Fibroblast of skin of back (primary cell): ENCODE measurements at places on chromosomes 11 and 22.
A peak's percentile ranks its signal among the peaks of the same experiment; 100 is the strongest.

DNA sequence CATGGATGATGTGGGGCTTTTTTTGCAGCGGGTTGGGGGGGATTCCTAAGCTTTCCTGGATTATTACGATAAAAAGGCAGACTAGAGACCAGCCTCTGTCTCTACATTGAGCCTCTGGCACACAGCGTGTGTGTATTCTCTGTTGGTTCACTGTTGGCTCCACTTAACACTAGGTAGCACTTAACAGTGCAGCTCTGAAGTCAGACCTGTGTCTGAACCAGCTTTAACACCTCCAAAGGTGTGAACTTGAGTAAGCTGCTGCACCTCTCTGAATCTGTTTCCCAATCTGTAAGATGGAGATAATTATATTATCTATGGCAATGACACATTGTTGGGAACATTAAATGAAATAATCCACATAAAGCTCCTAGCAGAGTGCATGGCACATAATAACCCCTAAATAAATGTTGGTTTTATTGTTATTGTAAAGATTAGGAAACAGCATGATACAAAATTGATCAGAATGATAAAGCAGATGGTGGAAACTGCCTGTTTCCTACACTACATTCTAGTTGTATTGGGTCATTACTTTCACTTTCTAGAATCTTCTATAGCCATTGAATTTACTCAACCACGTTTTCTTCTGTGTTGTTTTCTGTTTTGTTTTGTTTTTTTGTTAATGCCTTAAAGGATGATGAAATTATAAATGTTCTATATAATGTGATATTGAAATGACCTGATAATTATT is 108.4 kb downstream of the ARL14EP start:
- DNase-seq, result no peak

GRCh38 chr11:95641495-95641894 is 148.1 kb downstream of the FAM76B start:
- DNase-seq, result no peak

DNA sequence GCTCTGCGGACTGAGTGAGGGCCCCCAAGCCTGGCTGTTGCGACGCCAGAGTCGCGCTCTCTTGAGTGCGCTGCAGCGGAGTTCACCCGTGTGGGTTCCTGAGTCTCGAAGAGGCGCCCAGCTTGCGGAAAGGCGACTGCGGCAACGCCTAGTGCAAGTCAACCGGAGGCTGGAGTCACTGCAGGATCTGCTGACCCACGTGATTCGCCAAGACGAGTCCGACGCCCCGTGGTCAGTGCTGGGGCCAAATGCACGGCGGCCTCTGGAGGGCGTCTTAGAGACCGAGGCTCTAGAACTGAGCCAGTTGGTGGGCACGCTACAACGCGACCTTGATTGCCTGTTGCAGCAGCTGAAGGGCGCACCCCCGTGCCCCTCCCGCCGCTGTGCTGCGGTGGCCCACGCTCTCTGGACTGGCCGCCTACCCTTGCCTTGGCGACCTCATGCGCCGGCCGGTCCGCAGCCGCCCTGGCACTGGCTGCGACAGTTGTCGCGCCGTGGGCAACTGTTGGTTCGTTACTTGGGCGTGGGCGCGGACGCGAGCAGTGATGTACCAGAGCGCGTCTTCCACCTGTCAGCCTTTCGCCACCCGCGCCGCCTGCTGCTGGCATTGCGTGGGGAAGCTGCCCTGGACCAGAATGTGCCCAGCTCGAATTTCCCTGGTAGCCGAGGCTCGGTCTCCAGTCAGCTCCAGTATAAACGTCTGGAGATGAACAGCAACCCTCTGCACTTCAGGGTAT is 32.6 kb downstream of the RRP8 start:
- no peak for DNase-seq

GRCh38 chr22:33274214-33275072 is 216.3 kb upstream of the SYN3 start:
- peak; percentile 5 for DNase-seq

GRCh38 chr22:30241576-30242371 is 4.8 kb downstream of the LIF start:
- DNase-seq, result no peak

- DNase-seq, result no peak
Measured at GRCh38 chr11:69449320-69450063, 32.0 kb upstream of the LINC01488 start.

GRCh38 chr11:39932966-39933365 is 1526.5 kb downstream of the LRRC4C start:
- no peak for DNase-seq

DNA sequence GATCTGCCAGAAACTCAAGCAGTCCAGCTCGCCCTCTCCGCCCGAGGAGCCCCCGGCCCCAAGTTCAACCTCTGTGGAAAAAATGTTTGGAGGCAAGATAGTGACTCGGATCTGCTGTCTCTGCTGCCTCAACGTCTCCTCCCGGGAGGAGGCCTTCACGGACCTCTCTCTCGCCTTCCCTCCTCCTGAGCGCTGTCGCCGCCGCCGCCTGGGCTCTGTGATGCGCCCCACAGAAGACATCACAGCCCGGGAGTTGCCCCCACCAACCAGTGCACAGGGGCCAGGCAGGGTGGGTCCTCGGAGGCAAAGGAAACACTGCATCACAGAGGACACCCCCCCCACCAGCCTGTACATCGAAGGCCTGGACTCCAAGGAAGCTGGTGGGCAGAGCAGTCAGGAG is 20.8 kb downstream of the USP35 start:
- no peak for DNase-seq

DNA sequence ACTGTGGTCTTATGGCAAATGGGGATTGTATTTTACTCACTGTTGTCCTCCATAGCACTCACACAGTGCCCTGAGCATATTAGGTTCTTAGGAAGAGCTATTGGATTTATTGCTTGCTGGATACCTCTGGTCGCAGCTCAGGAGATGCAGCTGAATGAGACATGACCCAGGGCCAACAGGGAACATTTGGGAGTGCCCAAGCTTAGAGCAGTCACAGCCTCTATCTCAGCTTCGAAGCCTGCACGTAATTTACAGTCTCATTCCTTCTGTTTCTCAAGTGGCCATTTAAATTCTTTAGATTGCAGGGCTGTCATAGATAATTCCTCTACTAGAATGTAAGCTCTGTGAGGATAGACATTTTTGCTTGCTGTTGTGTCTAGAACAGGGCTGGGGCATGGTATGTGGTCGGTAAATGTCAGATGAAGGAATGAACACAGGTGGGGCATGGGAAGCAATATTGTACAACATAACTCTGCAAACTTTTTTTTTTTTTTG is 192.8 kb downstream of the GRIK4 start:
- DNase-seq, result no peak

- DNase-seq, result no peak
Measured at GRCh38 chr11:35003658-35004057, 87.2 kb downstream of the PDHX start.

- no peak for DNase-seq
Measured at GRCh38 chr11:87110443-87111131, 72.9 kb downstream of the TMEM135 start.

GRCh38 chr22:45891471-45891995 is 85.4 kb downstream of the WNT7B start:
- DNase-seq, result no peak

DNA sequence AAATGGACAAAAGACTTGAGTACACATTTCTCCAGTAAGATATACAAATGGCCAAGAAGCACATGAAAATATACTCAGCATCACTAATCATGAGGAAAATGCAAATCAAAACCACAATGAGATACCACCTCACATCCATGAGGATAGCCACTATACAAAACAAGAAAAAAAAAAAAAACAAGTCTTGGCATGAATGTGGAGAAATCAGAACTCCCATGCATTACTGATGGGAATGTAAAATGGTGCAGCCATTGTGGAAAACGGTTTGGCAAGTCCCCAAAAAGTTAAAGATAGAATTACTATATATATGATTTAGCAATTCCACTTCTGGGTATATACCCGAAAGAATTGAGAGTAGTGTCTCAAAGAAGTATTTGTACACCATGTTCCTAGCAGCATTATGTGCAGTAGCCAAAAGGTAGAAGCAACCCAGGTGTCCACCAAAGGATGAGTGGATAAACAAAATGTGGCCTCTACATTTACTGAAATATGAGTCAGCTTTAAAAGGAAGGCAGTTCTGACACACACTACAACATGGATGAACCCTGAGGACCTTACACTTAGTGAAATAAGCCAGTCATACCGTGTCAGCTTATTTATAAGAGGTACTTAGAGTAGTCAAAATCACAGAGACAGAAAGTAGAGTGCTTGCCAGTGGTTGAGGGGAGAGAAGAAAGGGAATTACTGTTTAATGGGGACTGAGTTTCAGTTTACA is 146.3 kb downstream of the WNT7B start:
- peak; percentile 39 for DNase-seq
